Liver (tissue), 10 donors: ENCODE measurements at places on chromosomes 2 and 18. TPM values are rescaled to one million over a fixed set of nuclear protein-coding genes. Genes with fewer than 3 reads are reported as not detected.

DNA sequence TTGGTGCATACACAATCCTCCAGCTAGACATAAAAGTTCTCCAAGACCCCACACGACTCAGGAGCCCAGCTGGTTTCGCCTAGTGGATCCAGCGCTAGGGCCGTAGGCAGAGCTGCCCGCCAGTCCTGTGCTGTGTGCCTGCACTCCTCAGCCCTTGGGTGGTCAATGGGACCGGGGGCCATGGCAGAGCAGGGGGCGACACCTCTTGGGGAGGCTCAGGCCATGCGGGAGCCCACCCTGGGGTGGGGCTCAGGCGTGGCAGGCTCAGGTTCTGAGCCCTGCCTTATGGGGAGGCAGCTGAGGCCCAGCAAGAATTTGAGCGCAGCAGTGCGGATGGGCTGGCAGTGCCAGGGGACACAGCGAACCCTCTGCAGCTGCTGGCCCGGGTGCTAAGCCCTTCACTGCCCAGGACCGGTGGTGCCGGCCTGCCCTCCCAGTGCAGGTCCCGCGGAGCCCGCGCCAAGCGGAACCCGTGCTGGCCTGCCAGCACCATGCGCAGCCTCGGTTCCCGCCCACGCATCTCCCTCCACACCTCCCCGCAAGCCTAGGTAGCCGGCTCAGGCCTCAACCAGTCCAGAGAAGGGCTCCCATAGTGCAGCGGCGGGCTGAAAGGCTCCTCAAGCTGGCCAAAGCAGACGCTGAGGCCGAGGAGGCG, 1566.6 kb upstream of the SLC39A10 start:
- no peak overlapping the region for H3K27ac ChIP-seq
- H3K27me3 ChIP-seq: peaks cover 3% of the 10 kb centered on the region
- H3K36me3 ChIP-seq: no peaks in the 10 kb centered on the region
- H3K4me1 ChIP-seq: no peaks in the 10 kb centered on the region

LIPG gene
- total RNA-seq: 2.8 TPM

NRP2 gene
- total RNA-seq: 15.5 TPM

SPATS2L gene
- total RNA-seq: 46.9 TPM

DNA sequence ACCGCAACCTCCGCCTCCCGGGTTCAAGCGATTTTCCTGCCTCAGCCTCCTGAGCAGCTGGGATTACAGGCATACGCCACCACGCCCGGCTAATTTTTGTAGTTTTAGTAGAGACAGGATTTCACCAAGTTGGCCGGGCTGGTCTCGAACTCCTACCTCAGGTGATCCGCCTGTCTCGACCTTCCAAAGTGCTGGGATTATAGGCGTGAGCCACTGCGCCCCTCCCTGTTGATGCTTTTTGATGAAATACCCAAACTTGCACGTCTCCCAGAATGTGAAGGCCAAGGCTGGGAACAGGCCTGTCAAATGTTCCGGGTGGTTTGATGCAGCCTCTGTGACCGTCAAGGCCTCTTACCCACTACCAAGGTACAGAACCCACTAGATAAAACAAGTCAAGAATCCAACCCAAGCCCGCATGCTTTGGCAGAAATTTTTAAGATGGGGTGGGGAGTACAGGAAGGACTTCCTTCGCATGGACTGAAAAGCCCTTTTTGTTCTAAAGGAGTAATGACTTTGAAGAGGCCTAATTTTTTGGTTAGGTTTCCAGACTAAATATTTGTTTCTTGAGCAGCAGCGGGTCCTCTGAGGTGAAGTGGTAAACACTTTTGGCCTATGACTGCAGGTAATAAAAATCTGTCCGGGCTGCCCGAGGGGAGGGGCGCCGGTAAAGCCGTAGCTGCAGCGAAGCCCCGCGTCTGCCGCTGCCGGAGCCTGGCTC, 3.7 kb upstream of the EVX2 start:
- no peaks in the 10 kb centered on the region for H3K36me3 ChIP-seq
- no peak overlapping the region for H3K27ac ChIP-seq
- no peak for DNase-seq
- H3K4me3 ChIP-seq: no peak overlapping the region
- peaks cover 18% of the 10 kb centered on the region for H3K4me1 ChIP-seq
- H3K27me3 ChIP-seq: peaks cover 23% of the 10 kb centered on the region

GRCh38 chr2:42809819-42810120, 17.4 kb upstream of the HAAO start:
- no peaks in the 10 kb centered on the region for H3K4me1 ChIP-seq
- H3K27me3 ChIP-seq: no peaks in the 10 kb centered on the region
- peak; percentile 85 for DNase-seq
- H3K27ac ChIP-seq: peak overlapping the region; percentile 99
- H3K4me3 ChIP-seq: peak overlapping the region; percentile 11

IGFBP5 gene
- 2.3 TPM for total RNA-seq
